Cortex of kidney (tissue), 1 donor: ENCODE measurements at places on chromosomes 12 and 14.

GRCh38 chr12:116382686-116383530 is 105.4 kb upstream of the MED13L start:
- DNase-seq, result no peak

DNA sequence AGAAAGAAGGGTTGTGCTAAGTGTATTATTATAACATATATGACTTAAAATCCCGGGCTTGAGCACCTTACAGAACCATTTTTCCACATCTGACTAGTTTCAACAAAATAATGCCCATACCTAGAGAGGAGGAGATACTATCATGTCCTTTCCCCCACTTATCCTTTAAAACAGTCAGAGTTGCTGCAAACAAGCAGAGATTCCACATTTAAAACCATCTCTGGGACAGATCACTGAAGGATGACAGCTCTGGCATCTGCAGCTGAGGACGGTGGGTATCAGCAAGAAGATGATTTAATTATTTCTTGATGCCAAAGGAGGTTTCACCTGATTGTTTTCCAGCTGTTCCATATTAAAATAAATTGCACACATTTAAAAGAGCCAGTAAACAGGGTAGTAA is 328.0 kb upstream of the TMTC1 start:
- no peak for DNase-seq

- no peak for DNase-seq
These were observed 215.1 kb downstream of the CACNA1C start for GRCh38 chr12:2267703-2268470.

DNA sequence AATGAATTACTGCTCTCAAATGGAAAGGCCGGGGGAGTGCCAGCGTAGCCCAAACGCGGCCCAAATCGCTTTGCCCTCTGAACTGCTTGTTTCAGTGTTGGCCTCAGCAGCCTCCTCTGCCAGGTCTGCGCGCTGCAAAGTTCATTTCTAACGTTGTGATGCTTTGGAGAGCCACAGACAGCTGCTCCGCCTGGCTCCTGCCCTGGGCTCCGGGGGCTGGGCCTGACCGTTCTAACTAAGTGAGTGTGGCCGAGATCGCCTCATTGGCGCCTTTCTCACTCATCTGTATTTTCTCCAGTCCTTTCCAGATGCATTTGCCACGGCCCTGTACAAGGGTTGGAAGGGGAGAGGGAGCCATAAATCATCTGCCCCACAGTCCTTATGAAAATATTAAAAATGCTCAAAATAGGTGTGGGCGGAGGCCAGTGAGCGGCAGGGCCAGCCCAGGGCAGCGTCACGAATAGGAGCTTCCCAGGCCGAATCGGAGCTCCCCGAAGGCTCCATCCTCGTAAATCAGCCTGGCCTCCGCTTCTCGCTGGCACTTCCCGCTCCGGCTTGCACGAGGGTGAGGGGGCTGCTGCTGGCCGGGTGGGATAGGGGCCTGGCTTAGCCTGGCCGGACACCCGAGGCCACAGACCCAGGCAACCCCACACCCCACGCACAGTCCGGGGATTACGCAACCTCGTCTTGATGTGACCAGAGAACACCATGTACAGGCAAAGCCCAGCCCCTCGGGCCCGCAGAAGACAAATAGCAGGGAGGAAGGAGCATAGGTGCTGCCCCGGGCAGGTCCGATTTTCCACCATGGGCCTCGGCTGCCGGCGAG is 196.6 kb upstream of the DIO3 start:
- no peak for DNase-seq

- no peak for DNase-seq
These were observed 1.7 kb downstream of the MGST1 start for GRCh38 chr12:16349131-16349460.

GRCh38 chr12:111320258-111321050 is 48.4 kb downstream of the PHETA1 start:
- DNase-seq, result no peak

GRCh38 chr12:124109760-124110159 is 136.7 kb downstream of the ZNF664 start:
- no peak for DNase-seq
